ENCODE measurements at places on chromosomes 3 and 15.
A peak's percentile ranks its signal among the peaks of the same experiment; 100 is the strongest.

DNA sequence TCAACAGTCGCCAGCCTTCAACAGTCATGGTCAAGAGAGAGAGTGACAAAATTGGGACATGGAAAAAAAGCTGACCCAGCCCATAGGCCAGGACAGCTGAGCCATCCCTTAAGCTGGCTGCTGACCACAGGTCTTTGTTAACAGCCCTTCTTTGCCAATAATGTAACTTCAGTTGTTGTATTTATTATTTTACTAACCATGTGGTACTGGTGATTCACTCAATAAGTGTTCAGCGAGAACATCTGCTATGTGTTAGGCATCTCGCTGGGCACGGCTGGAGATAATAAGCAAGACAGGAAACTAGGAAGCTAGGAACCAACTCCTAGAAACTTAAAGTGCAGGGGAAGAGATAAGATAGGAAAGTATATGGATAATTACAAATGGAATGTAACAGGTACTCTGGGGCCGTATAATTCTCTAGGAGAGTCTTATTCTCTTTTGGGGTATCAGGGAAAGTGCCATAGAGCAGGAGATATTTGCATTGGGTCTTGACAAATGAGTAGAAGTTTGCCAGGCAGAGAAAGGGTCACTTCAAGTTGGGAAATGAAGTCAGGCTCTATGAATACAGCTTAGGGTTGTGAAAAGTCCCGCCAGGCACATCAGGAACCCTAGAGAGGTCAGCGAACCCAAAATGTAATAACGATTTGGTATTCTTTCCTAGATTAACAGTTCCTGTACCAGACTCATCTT lies 84.0 kb upstream of the TRA2B start:
- DNase-seq = no peak

DNA sequence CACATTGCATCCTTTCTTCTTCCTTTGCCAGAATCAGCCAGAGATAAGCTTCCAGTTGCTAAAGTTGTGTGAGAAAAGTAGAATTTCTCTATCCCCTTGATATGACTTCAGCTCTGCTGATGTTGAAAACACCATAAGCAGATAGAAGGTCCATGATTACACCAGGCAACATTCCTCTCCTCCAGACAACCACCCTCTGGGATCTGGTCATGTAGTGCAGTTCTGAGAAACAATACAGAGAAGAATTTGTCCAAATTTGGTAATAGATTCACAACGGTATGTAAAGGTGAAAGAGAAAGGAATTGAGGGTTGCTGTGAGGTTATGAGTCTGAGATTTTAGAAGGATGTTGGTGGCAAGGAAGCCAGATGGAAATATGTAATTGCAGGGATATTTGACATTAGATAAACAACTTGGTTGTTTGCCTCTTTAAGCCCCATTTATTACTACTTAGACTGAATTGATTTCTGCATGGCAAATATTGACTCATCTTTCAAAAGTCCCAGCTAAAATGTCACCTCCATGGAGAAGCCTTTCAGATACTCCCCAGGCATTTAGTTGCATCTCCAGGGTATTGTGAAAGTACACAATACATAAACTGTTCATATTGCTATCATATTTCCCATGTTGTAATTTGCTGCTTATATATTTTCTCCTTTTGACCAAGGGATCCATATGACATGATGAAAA lies 134.9 kb downstream of the GAP43 start:
- DNase-seq = no peak

DNA sequence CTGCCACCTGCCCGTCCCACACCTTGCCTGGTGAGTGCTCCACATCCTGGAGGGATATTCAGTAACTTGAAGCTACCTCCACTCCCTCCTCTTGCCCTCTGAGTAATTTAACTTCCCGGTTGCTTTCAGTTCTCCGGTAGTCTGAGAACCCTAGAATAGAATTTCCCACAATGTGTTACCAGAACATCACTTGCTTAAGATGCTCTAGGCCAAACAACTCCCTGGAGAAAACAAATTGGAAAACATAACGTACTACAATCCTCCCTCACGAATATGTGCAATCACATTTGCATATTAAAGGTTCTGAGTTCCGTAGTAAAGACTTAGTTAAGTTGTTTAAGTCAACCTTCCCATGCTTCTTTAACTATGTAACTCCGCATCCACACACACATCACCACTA lies 44.8 kb downstream of the SLCO2A1 start:
- DNase-seq = no peak

GRCh38 chr3:29406291-29406832 lies 125.5 kb downstream of the RBMS3 start:
- no peak for DNase-seq

- DNase-seq = no peak
These were observed 690.1 kb upstream of the BCHE start for GRCh38 chr3:166527325-166527724.

GRCh38 chr15:70033529-70034140 lies 64.1 kb downstream of the TLE3 start:
- no peak for DNase-seq

DNA sequence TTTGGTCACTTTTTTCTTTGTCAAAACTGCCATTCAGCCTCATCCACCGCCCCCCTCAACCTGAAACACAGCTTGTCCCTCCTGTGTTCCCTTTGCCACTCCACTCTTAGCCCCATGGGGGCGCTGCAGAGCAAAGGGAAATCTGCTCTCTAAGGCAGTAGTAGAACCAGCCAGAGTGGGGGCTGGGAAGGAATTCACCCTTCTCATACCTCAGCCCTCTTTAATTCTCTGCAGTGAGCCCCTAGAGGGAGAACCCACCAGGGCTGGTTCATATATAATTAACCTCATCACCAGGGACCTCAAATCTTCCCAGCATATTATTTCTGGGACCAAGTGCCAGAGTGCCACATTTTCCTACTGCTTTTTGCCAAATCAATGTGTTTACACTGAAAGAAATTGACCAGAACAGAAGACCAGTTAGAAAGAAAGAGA lies 2.8 kb upstream of the BCL6 start:
- DNase-seq = peak; percentile 92

GRCh38 chr3:70996082-70996481 lies 587.4 kb downstream of the FOXP1 start:
- no peak for DNase-seq

DNA sequence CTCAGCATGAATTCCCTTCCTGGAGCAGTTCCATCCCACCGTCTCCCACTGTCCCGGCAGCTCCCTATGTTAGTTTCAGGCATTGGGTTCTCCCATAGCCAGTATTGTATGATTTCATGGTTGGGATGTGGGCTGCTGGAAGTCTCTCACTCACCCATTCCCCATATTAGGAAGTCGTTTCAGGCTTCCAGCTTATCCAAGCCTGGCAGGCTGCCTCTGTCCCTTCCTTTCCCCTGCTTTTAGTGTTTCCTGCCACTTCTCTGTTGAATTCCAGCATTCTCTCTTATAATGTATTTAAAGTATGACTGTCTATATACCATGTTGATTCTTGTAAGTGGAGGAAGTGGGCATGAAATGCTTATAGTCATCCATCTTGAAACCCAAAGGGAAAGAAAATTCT lies 309.7 kb upstream of the RBMS3 start:
- DNase-seq = no peak

DNA sequence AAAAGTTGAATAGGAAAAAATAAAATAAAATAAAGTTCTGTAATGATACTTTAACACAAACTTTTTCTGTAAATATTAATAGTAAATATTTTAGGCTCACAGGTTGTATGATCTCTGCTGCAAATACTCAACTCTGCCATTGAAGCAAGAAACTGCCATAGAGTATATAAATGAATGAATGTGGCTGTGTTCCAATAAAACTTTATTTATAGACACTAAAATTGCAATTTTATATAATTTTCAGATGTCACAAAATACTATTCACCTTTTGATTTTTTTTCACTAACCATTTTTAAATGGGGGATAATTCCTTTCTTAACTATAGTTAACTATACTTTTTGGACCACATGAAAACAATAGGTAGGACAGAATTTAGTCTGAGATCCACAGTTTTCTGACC lies 16.0 kb downstream of the EIF1B start:
- no peak for DNase-seq

GRCh38 chr3:114115143-114115542 lies 58.6 kb downstream of the QTRT2 start:
- no peak for DNase-seq

DNA sequence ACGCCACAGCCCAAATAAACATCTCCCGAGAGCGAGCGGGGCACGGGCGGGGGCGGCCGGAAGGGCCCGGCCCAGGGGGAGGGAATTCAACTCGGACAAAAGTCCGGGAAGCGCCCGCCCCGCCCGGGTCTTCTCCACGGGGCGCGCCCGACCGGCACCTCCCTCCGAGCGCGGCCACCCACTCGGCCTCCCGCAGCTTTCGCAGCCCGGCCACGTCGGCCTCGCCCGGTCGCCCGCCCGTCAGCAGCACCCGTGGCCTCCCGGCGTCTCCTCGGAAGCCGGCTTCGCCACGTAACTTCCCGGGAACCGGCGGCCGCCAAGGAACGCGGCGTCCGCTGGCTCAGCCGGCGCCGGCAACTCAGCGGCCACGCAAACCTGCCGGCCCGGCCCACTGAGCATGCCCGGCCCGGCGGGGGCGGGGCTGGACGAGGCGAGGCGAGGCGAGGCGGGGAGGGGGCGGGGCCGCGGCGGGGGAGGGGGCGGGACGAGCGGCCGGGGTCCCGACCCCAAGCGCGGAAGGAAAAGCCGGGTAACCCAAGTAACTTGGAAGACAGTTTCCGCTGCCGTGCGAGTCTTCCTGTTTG lies at the start of gene TJP1:
TJP1 (minus strand) TSS at position 369 of the 584 bp plus-strand sequence. CDS start 440 bp downstream, outside the sequence.
- DNase-seq = peak; percentile 36

GRCh38 chr15:50257924-50258323 lies 7.6 kb downstream of the HDC start:
- no peak for DNase-seq

DNA sequence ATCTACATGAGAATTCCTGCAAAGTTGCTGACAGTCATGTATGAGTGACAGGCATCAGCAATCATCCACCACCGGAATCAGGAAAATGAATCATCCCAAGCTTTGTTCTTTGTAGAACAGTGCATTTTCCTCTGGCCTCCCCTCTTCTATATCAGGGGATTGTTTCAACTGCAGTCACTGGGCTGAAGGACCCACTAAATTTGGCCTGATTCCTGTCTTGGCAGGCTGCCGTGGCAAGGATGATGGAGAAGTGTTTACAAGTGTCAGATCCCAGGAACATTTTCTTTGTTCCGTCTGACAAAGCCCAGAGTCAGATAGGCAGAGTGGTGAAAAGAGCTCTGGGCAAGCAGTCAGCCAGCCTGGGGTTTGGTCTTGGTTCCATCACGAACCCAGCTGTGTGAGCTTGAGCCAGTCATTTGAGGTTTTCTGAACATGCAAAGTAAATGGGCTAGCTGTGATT lies 175.1 kb upstream of the TSC22D2 start:
- DNase-seq = no peak

- no peak for DNase-seq
These were observed 15.9 kb upstream of the OCA2 start for GRCh38 chr15:28114721-28115622.

- no peak for DNase-seq
These were observed 98.6 kb upstream of the ARHGEF26 start for GRCh38 chr3:154022606-154023005.

- DNase-seq = no peak
These were observed 806.3 kb upstream of the NECTIN3 start for GRCh38 chr3:110265302-110265701.

GRCh38 chr3:25455441-25456132 lies 27.5 kb downstream of the RARB start:
- no peak for DNase-seq

DNA sequence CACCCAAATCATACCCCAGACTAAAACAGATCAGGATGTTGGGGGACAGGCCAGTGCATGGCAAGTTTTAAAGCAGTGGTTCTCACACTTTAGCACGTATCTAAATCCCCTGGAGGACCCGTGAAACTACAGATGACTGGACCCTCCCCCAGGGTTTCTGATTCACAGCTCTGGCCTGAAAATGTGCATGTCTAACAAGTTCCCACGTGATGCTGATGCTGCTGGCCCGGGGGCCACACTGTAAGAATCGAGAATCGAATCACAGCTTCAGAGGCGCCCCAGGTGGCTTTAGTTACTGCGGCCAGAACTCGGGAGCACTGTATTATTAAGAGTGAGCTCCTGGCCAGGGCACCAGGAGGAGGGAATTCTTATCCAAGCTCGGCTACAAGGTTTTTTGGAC lies 11.6 kb downstream of the ADAMTS17 start:
- no peak for DNase-seq

DNA sequence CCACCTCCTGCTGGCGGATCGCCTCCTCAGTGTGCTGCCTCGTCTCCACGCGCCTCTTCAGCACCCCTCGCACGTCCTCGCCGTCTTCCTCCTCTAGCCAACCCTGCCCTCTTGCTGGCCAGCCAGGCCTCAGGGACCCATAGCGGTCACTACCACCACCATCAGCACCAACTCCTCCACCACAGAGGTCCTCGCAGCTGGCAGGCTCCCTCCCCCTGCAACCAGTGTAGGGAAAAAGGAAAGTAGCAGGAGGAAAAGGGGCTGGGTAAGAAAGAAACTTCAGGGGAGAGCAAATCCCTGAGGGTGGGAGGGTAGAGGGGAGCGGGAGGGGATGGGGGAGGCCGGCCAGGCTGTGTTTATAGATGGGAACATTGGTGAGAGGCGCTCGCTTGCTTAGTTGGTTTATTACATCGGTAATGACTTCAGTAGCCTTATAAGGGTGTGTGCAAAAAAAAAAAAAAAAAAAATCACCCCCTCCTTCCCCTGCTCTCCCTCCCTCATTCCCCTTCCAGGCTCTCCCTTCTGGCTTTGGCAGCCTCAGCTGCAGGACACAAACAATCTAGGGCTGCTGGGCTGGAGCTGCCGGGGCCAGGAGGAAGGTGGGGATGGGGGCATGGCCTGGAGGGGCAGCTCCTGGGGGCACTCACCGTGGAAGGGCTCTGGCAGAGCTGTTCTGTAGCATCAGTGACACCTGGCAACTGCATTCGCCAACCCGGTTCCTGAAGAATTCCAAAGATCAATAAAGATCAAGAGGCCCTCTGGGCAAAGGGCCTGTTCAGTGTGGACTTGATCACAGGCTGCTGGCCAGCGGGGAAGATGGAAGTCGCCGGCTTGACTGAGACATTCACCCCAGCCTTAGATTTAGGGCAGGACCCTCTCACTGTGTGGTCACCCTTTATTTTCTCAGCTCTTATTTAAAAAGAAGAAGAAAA lies 116.2 kb upstream of the HACD2 start:
- DNase-seq = no peak

GRCh38 chr3:21779909-21780308 lies 28.9 kb upstream of the ZNF385D start:
- DNase-seq = no peak

DNA sequence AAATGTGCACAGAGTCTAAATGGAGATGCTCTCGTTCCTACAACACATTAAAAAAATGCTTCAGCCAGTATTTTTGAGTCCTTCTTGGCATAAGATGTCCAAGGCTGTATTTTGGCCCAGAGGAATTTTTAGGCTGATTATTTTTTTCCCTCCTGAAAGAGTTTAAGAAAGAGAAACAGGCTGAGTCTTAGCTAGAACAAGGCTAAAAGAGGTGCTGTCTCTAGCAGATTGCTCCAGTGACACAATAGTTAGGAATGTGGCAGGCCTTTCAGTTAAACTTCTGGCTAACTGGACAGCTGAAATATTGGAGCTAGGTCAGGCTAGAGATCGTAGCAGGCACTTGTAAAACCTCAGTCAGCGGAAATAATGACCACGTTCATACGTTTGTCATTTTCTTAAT lies 271.4 kb upstream of the RARB start:
- DNase-seq = peak; percentile 46

GRCh38 chr3:185605566-185605965 lies 19.5 kb downstream of the SENP2 start:
- no peak for DNase-seq

- DNase-seq = no peak
These were observed 201.3 kb downstream of the RBMS3 start for GRCh38 chr3:29481969-29482767.

- no peak for DNase-seq
These were observed 96.2 kb upstream of the NR2F2 start for GRCh38 chr15:96234109-96234892.

All from NT2/D1 (cell line).